Pons (tissue), 1 donor: ENCODE measurements at places on chromosomes 12 and 14.
A peak's percentile ranks its signal among the peaks of the same experiment; 100 is the strongest.

GRCh38 chr14:68027276-68027675 is 207.7 kb downstream of the RAD51B start:
- DNase-seq = no peak

GRCh38 chr12:129606239-129606638 is 297.6 kb downstream of the TMEM132D start:
- no peak for DNase-seq

DNA sequence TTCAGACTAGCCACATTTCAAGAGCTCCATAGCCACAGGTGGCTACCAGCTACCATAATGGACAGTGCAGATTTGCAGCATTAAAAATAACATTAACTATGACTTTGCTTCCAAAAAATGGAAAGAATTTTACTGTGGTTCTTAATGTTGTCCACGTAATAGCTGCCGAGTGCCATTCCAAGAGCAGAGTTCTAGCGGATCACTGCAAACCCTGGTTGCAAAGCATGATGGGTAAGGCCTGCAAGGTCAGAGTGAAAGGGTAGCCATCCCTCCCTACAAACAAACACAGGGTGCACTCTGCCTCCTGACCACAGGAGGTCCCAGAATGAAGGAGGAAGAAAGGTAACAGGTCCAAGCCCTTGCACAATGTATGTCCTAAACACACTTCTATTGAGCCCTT is 157.6 kb downstream of the DPF3 start:
- no peak for DNase-seq

DNA sequence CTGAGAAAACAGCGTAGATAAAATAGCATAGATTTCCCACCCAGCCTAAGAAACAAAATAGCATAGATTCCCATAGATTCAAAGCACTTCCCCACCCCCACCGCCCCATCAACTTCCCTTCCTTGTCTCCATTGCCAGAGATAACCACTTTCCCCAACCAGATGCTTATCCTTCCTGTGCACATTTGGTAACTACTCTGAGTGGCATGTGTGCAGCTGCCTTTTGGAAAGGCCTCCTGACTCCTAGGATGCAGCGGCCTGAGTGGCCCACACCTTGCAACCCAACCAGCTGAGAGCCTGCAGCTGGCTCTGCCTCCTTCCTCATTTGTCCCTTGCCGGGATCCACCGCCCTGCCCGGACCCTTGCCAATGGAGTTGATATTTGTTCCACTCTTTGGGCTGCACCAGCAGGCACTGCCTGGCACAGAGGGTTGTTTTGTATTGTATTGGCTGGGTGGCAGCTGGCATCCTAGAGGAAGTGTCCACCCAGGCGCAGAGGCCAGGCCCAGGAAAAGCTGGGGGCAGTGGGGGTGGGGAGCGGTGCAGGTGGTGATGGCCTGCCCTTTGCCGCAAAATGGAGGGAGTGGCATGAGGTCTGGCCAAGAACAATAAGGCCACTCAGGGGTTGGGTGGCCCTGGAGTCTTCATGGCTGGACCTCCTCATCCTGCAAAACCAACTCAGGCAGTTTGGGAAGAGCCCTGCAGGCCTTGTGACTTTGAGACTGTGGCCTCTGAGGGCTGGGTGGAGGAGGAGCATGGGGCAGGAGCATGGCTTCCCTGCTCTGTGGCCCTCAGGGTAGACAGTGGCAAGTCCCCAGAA is 4.9 kb downstream of the SLC48A1 start:
- peak; percentile 99 for DNase-seq

DNA sequence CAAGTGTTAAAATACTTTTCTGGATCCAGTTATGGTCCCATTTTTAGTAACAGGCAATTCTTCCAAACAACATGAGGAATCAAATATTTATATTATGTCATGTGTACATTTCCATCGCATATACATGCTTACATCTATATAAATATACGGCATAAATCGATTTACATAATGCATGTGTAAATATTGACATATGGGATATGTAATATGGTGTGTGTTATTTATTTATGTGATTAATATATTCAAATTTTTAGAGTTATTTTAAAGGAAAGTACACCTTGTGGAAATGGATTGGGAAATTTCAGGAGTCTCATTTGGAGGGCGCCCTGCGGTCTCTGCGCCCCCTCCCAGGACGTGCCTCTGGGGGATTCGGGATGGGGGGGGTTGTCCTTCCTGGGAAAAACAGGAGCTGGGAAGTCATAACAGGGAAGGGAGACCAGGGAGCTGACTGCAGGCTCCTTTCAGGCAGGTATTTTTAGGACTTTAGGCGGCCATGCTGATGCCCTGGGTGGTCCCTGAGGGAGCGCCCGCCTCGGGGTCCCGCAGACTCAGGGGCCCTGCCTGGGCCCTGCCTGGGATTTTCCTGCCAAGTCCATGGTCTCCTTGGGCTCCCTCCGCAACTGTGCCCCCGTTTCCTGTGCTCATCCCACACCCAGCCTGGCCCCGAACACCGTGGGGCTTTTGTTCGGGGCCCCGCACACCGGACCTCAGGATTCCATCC is 82.7 kb upstream of the SFSWAP start:
- no peak for DNase-seq

- no peak for DNase-seq
Observed at GRCh38 chr12:46577063-46577776, 204.6 kb upstream of the SLC38A2 start.

GRCh38 chr12:110373962-110374611 is 29.4 kb downstream of the ANAPC7 start:
- no peak for DNase-seq

- no peak for DNase-seq
Observed at GRCh38 chr12:27260746-27261145, 16.7 kb downstream of the STK38L start.

DNA sequence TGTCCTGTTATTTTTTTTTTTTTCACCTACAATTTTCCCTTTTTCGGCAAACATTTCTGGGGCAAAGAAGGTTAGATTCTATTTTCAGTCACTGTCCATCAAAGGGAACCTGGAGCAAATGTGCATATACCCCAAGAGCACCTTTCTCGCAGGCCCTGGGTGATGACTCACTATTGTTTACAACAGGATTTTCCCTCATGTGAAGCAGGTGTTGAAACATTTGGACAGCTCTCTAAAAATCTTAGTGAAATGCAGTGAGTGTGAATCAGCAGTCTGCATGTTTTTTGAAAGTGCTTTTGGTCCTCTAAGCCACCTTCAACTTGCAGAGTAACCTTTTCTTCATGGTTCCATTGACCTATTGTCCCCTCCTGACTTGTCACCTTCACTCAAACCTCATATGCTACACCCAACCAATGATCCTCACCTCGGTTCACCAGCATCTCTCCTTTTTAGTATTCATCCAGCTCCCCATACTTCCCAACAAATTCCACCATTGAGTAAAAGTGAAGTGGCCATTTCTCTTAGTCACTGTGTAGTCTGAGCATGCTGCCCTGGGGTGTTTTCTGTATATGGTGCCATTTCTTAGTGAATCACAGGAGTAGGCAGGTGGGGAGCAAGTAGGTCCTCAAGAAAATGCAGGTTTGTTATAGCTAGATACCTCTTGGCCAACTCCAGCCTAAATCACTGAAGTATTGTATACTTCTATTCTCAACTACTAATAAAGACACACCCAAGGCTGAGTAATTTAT is 260.2 kb downstream of the BMP4 start:
- no peak for DNase-seq

DNA sequence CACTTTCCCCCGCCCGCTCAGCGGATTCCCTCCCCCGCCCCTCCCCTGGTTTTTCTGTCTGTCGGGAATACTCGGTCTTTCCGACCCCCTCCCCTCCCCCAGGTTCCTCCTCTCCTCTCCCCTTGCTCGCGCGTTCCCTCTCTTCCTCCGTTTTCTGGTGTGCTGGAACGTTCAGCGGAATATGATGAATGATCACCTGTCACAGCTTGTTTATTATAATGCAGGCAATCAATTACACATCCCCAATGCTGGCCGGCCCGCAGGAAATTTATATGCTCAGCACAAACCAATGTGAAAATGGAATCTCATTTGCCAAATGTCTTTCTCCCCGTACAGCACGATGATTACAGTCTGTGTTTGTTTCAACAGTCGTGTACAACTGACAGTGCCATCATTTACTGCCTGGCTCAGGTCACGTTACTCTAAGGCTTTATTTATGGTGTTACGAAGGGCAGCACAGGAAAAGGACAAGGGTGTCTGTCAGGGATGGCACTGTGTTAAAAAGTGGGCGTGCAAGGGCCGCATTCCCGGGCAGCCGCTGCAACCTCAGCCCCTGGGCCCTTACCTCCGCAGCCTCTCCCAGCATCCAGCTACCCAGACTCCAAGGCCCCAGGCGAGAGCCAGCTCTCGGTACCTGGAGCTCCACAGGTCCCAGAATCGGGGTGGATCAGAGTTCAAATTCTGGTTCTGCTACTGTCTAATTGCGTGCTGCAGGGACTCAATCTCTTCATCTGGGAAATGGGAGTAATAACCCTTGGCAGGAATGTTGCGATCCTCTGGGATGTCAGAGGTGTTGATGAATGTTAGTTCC is 24.7 kb upstream of the MAP1LC3B2 start:
- DNase-seq = peak; percentile 41

DNA sequence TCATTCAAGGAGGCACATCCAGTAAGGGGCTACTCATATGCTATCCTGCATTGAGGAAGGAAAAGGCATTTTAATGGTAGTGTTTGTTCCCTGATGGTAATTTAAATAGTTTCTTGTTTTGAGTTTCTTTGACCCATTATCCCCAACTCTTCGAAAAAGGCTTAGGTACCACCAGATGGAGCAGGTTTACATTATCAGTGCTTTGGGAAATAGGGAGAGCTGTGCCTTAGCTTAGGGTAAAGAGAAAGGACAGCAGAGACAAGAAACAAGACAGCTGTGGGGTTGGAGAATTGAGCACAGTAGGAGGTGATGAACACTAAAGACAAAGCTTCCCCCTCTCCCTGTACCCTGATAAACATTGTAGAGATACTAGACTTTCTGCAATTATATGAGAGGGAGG is 29.1 kb upstream of the HELB start:
- DNase-seq = no peak

DNA sequence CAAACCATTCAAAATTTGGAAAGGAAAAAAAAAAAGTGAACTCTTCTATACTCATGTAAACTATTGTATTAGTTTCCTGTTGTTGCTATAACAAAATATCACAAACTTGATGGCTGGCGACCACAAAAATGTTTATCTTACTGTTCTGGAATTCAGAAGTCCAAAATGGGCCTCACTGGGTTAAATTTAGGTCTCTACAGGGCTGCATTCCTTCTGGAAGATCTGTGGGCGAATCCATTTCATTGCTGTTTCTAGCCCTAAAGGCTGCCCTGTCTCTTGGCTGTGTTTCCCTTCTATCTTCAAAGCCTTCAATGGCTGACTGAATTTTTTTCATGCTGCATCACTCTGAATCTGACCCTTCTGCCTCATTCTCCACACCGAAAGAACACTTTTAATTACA is 105.1 kb upstream of the NAV3 start:
- DNase-seq = no peak

- no peak for DNase-seq
Observed at GRCh38 chr12:127231371-127231770, 1035.6 kb upstream of the TMEM132C start.

- no peak for DNase-seq
Observed at GRCh38 chr12:59040656-59041055, 120.4 kb upstream of the LRIG3 start.

DNA sequence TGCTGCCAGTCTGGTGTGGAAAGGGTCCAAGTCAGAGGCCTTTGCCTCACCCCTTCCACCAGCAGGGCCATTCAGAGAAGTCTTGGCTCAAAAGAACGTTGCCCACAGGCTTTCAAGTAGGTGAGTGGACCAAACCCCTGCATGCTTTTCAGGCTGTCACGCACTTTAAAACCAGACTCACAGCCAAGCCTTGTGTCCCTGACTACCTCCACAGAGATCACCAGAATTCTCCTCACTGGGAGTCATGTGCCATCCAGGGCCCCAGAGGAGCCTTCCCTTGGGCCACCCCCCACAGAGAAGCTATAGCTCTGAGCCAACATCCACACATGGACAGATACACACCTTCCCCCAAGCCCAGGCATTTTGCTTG is 283.1 kb downstream of the DPF3 start:
- no peak for DNase-seq

DNA sequence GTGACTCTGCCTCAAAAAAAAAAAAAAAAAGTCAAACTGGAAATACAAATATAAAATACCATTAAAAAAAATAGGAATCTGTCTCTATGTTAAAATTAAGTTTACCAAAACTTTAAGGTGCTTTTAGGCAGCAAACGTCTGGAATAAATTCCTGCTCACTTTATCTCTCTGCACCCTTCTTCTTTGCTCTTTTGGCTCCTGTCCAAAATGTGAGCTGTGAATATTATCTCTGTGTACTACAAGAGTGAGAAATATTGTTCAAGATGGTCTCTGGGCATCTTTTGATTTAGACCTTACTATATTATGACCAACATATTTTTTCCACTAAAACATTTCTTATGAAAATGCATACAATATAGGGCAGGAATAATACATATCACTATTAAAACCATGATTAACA is 63.7 kb downstream of the PUS7L start:
- no peak for DNase-seq

DNA sequence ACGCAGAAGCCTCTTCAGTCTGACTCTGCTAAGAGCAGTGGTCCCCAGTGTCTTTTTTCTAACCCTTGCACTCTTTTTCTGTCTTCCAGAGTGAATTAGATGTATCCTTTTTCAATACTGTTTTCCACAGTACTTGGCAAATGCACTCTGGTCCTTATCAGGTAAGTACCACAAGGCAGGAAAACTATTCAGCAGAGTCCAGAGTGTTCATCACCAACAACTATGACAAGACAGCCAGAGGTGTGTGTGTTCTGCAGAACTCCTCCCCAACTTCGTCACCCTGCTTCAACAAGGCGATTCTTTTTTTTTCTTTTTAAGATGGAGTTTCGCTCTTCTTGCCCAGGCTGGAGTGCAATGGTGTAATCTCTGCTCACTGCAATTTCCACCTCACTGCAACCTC is 54.3 kb upstream of the STRN3 start:
- DNase-seq = no peak

DNA sequence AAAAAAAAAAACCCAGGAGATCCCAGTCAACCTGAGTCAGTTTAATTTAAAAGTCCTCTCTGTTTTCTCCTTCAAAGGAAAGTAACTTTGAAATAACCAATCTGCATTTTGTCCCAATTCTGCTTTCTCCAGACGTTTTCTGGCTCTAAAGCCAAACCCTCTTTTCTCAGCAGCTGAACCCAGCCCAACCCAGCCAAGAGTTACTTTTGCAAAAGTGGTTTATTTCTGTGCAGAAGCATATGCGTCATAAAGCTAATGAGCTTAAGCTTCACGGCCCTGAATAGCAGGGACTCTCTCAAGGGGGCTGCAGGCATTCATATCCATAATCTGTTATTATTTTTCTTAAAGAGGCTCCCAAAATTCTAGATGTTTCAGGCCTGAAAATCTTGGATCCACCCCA is 176.6 kb downstream of the GALC start:
- DNase-seq = no peak

- no peak for DNase-seq
Observed at GRCh38 chr12:54427106-54427505, 8.0 kb upstream of the ITGA5 start.
